ENCODE measurements at places on chromosomes 2 and 18.

DNA sequence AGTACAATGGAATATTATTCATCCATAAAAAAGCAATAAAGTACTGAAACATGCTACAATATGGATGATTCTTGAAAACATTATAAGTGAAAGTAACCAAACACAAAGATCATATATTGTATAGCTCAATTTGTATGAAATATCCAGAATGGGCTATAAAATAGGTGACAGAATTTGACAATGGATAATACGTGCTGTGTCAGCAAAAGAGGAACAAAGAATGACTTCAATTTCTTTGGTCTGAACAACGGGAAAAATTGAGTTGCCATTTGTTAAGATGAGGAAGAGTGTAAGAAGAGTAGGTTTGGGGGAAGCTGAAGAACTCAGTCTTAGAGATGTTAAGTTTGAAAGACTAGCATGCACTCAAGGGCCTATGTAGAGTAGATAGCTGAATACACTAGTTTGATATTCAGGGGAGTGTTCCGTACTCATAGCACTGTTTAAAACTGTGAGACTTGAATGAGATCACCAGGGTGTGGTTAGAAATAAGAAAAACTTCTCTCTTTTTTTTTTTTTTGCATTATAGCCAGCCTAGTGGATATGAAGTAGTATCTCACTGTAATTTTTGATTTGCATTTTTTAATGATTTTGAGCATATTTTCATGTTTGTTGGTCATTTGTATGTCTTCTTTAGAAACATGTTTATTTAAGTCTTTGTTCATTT, 213.6 kb downstream of the NR4A2 start:
- no peak for DNase-seq

DNA sequence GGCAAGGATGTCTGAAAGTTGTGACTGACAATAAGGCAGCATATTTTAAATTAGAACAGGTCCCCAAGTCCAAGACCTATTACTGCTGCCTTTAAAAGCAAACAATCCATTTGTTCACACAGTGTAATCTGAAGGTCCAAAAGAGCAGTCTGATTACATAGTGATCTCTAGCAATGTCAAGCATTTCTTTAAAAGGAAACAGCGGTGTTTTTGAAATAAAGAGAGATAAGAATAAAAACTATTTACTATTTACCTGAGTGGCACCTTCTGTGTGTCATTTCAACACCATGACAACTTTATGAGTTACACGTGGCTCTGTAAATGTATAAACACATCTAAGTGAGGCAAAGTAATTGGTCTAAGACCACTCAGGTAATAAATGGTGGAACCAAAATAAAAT, 1009.9 kb upstream of the CNTNAP5 start:
- no peak for DNase-seq

- DNase-seq: no peak
These were observed 39.6 kb upstream of the NEMP2 start for GRCh38 chr2:190574169-190574568.

GRCh38 chr18:20975077-20975476, 136.5 kb downstream of the ROCK1 start:
- no peak for DNase-seq

DNA sequence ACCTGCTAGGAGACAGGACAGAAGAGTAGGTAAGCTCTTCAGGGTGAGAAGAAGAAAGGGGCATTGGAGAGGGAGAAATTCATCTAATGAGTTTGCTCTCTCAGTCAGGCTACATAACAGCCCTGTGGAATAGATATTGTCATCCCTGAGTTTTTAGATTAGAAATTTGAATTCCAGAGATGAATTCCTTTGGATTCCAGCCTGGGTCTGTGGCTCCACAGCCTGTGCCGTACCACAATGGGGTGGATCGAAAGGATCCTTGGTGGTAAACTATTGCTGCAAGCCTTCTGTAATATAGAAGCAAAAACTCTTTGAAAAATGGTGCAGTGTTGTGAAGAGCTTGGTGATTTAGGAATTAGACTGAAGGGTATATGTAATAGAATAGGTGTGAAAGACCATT, 21.0 kb downstream of the MYO1B start:
- no peak for DNase-seq

GRCh38 chr18:30265190-30265589, 777.4 kb downstream of the DSC3 start:
- no peak for DNase-seq

DNA sequence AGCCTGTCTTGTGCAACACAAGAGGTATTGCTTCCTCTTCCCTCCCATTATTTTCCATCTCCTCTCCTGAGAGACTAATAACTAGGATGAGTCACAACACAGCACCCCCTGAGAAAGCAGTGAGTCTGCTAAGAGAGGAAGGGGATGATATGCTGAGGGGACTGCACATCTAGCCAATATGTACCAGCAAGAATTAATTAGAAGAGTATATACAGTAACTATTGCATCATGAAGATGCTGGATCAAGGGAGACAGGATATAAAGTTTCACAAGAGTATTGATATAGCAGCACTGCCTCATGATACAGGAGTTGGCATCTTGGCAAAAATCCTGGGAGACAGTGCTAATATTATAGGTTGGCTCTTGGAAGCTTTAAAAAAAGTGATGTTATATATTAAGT, 289.9 kb upstream of the RBMS1 start:
- DNase-seq: no peak

- DNase-seq: no peak
These were observed 58.9 kb downstream of the FAM168B start for GRCh38 chr2:131034122-131035051.

DNA sequence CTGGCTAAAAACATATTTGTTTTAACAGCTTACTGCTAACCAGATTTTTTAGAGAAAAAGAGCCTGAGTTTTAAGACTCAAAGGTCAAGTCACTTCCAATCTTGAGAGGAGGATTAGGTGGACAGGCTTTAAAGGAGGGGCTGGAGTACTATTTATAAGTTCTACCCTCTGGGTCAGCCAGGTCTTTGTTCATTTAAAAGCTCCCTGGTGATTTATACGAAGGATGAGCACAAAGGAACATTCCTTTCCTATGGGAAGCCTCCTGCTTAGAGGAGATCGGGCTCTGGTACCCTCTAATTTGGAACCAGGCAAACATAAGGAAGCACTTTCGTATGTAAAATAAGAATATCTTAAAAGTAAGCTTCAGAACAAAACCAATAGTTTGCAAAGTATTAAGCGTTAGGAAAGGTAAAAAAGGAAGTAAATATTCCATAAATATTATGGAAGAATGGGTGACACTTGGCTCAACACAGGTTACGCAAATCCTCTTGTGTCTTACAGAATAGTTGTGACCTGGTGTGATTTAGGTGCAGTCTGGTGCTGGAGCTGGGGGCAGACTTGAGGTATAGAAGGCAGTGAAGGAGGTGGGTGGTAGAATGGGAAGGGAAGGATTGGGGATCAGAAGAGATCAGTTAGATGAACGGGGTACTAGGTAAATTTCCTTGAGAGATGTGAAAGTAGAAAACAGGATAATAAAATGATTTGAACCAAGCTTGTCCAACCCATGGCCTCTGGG, 35.6 kb downstream of the PDE6D start:
- no peak for DNase-seq

DNA sequence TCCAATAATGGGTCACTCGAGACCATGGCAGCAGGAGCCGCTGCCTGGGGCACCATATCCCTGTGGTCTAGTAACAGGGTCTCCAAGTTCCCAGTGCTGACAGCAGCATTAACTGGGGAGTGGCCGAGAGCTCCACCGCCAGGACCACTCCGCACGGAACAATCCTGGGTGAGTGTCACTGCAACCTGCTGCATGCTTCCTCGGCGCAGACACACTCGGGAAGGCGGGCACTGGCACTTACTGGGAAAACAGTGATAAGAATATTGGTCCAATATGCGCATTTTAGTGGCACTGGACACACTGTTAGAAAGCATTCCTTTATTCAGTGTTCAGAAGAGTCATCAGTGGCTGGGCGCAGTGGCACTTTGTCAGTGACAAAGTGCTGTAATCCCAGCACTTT, 29.7 kb downstream of the FAM228A start:
- no peak for DNase-seq

DNA sequence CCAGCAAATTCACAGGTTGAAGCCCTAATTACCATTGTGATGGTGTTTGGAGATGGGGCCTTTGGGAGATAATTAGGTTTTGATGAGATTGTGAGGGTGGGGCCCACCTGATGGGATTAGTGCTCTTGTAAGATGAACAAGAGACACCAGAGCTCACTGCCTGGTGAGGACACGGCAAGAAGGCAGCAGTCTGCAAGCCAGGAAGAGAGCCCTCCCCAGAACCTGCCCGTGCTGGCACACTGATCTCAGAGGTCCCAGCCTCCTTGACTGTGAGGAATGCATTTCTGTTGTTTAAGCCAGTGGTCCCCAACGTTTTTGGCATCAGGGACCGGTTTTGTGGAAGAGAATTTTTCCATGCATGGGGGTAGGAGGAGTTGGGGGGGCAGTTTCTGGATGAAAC, 240.7 kb downstream of the KLHL29 start:
- no peak for DNase-seq

GRCh38 chr2:46131-46470, 204 bp downstream of the FAM110C start:
- DNase-seq: no peak
